ENCODE measurements at places on chromosomes 6 and 20. TPM values are rescaled to one million over a fixed set of nuclear protein-coding genes. Genes with fewer than 3 reads are reported as not detected.

WFDC10B gene
- total RNA-seq = not detected

C6orf58 gene
- total RNA-seq = not detected

SLPI gene
- total RNA-seq = not detected

SLC22A7 gene
- not detected for total RNA-seq

OR2J1 gene
- total RNA-seq = not detected

CFB gene
- 0.74 TPM for total RNA-seq

ARMH2 gene
- total RNA-seq = not detected

PRKN gene
- 0.33 TPM for total RNA-seq

DNA sequence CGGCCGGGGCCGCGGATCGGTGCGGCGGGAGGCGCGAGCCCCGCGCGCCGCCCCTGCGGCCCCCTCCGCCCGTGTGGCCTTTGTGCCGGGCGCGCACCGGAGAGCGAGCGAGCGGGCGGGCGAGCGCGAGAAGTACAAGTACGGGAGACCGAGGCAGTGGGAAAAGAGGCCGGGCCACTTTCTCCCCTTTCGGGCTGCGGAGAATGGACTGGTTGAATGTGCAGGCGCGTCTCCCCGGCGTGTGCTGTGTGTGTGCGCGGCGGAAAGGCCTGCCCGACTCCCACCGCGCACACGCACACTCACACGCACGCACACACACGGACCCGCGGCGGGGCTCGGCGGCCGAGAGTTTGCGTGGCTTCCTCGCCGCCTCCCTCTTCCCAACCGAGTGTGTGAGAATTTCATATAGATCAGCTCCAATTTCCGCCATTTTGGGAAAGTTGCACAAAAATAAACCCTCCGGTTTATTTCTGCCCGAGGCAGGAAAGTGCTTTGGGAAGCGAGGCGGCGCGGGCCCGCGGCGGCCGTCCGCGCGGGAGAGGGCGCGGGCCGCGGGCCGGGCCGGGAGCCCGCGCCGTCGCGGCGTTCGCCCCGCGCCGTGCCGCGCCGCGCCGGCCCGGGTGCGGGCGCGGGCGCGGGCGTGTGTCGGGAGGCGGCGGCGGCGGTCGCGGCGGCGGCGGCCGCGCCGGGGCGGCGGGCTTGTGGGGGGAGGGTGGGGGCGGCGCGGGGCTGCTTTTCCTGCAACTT lies 1.1 kb downstream of the L3MBTL3 start:
- no peaks in the 10 kb centered on the region for H3K27me3 ChIP-seq
- peak overlapping the region; percentile 86 for H3K4me3 ChIP-seq
- H3K4me1 ChIP-seq = peaks cover 24% of the 10 kb centered on the region
- DNase-seq = peak; percentile 38
- peaks cover 5% of the 10 kb centered on the region for H3K36me3 ChIP-seq

GRCh38 chr6:45378334-45378926 lies 696 bp upstream of the SUPT3H start:
- DNase-seq = peak; percentile 34
- peak overlapping the region; percentile 99 for H3K27ac ChIP-seq
- no peaks in the 10 kb centered on the region for H3K27me3 ChIP-seq
- peaks cover 12% of the 10 kb centered on the region for H3K4me1 ChIP-seq
- H3K4me3 ChIP-seq = peak overlapping the region; percentile 92

DNA sequence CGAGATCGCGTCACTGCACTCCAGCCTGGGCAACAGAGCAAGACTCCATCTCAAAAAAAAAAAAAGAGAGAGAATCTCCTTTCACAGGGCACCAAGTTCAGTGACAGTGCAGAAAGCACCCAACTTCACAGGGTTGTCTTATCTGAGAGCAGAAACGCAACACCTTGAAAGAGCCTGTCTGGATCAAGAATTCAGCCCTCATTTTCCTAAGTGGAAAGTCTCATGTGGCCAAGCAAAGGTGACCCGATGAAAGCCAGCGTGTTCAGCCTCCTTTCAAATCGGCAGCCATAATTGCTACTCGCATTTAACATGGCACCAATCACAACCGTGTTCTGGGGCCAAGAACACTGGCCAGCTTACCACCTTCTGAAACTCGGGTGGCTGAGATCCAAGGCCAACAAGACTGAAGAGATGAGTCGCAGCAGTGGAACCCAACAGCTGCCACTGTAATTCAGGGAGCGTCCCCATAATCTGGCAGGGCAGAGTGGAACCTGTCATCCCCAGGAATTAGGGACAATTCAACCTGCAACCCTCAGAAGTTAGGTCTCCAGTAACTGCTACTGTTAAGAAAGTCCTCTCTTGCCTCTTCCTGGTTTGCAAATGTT lies 536.7 kb upstream of the JARID2 start:
- no peaks in the 10 kb centered on the region for H3K27me3 ChIP-seq
- H3K36me3 ChIP-seq = no peaks in the 10 kb centered on the region
- H3K4me3 ChIP-seq = no peak overlapping the region
- no peak for DNase-seq

GRCh38 chr6:127288705-127289104 lies 22.0 kb downstream of the RNF146 start:
- no peak overlapping the region for H3K4me3 ChIP-seq
- H3K4me1 ChIP-seq = peaks cover 41% of the 10 kb centered on the region
- peaks cover 37% of the 10 kb centered on the region for H3K36me3 ChIP-seq
- H3K27me3 ChIP-seq = no peaks in the 10 kb centered on the region

GRCh38 chr6:148816117-148816516 lies 69.3 kb downstream of the UST start:
- DNase-seq = no peak
- no peaks in the 10 kb centered on the region for H3K27me3 ChIP-seq
- H3K4me3 ChIP-seq = no peak overlapping the region
- no peaks in the 10 kb centered on the region for H3K36me3 ChIP-seq

DNA sequence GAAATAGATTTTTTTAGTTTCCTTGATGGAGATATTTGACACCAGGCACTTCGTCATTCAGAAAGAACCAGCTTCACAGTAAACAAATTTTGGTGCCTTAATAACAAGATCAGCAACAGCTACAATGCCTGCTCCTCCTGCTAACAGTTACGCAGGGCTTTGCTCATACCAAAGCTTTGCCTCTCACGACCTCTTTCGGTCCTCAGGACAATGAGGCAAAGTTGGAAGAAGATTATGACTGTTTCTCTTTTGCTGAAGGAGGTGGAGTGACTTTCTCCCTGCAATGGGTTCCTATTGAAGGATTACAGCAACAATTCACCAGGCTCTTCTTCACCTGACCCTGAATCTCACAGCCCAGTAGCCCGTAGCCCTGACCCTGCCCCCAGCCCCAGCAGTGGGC lies 440.1 kb downstream of the PREX1 start:
- no peaks in the 10 kb centered on the region for H3K36me3 ChIP-seq
- peaks cover 3% of the 10 kb centered on the region for H3K27me3 ChIP-seq
- DNase-seq = no peak
- H3K4me3 ChIP-seq = no peak overlapping the region
- H3K4me1 ChIP-seq = no peaks in the 10 kb centered on the region
- H3K27ac ChIP-seq = no peak overlapping the region

GRCh38 chr6:87482366-87482765 lies 9.6 kb downstream of the SLC35A1 start:
- no peak for DNase-seq
- H3K27ac ChIP-seq = no peak overlapping the region
- peaks cover 15% of the 10 kb centered on the region for H3K36me3 ChIP-seq
- H3K4me3 ChIP-seq = no peak overlapping the region
- H3K27me3 ChIP-seq = no peaks in the 10 kb centered on the region
- H3K4me1 ChIP-seq = peaks cover 3% of the 10 kb centered on the region

DNA sequence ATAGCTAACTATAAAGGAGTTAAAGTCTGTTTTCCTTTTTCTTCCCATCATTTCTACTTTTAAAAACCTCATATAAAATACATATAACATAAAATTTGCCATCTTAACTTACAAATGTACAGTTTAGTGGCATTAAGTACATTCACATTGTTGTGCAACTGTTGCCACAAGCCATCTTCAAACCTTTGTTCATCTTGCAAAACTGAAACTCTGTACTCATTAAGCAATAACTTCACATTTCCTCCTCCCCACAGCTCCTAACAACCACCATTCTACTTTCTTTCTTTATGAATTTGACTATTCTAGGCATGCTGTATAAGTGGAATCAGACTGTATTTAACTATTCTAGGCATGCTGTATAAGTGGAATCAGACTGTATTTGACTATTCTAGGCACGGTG lies 4.5 kb downstream of the CCDC170 start:
- H3K27me3 ChIP-seq = peaks cover 34% of the 10 kb centered on the region
- H3K36me3 ChIP-seq = no peaks in the 10 kb centered on the region
- peak; percentile 18 for DNase-seq
- peaks cover 15% of the 10 kb centered on the region for H3K4me1 ChIP-seq
- no peak overlapping the region for H3K27ac ChIP-seq
- H3K4me3 ChIP-seq = no peak overlapping the region

GRCh38 chr6:142045380-142046278 lies 87.1 kb upstream of the GJE1 start:
- DNase-seq = no peak
- no peaks in the 10 kb centered on the region for H3K36me3 ChIP-seq
- H3K4me1 ChIP-seq = no peaks in the 10 kb centered on the region
- no peak overlapping the region for H3K27ac ChIP-seq
